ENCODE measurements at places on chromosomes 16 and 17.

- no peak for DNase-seq
Observed at GRCh38 chr16:89044418-89045180, 49.1 kb upstream of the ACSF3 start.

DNA sequence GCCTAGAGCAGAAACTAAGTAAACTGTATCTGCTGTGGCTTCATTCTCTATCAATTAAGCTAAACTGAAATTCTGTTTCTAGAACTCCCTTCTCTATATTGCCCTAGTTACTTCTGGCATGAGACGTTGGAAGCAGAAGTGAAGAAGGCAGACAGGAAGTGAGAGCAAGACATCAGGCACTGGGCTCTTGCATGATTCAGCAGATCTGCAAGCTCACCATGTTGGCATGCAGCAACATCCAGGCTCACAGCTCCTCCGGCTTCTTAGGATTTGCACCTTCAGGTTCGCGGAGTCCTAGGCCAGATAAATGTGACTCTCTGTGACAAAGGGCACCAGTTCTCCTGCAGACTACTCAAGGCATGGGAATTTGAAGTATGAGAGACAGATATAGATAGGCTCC is 148.3 kb downstream of the CDH8 start:
- DNase-seq, result peak; percentile 25

DNA sequence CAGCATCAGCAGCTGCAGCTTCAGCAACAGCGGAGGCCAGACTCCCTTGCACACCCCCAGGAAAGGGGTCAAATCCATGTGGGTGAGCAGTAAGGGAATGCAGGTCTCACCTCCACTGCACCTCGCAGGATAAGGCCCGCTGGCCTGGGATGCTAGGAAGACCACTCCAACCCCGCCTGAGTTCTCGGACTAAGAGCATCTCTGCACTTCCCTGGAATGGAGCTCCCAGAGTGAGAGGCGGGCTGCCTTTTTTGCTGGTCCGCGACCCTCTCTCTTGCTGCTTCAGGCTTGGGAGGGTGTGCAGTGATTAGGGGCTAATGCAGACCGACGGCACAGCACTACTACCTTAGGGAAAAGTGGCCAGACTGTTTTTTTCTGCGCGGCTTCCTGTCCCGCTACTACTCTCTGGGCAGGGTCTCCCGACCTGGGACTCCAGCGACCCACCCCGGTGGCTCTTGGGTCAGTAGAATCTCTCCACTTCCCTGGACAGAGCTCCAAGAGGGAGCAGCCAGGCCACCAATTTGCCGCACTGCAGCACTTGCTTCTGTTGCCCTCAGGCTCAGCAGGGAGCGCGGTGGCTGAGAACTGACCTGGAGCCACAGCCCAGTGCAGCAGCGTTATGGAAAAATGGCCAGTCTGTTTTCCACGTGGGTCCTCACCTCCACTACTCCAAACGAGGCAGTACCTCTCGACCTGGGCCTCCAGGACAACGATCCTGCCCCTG is 480.4 kb downstream of the CDH8 start:
- peak; percentile 29 for DNase-seq

DNA sequence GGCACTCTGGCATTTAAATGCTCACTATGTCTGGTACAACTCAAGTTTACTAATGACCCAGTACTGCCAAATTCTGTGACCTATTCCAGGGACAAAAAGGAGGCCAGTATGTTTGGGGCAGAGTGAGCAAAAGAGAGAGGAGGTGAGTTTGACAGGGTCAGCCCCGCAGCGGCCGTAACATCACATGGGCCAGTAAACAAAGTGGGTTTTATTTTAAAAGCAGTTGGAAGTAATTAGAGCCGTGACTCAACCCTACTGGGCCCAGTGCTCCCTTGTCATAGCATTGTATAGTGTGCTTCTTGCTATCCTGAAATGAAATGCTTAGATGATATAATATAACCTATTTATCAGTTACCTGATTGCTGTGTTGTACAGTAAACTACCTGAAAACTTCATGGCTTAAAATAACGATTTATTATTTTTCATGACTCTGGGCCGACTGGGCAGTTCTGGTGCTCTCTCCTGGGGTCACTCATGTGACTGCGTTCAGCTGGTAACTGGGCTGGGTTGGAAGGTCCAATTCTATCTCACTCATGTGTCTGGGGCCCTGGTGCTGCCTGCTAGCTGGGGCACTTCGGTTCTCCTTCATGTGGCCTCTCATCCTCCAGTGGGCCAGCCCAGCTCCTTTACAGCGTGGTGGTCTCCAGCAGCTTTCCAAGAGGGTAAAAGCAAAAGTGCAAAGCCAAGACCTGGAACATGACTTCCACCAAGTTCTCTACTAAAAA is 27.4 kb downstream of the IQCK start:
- DNase-seq, result no peak

GRCh38 chr16:25372716-25373115 is 115.1 kb upstream of the ZKSCAN2 start:
- DNase-seq, result no peak

DNA sequence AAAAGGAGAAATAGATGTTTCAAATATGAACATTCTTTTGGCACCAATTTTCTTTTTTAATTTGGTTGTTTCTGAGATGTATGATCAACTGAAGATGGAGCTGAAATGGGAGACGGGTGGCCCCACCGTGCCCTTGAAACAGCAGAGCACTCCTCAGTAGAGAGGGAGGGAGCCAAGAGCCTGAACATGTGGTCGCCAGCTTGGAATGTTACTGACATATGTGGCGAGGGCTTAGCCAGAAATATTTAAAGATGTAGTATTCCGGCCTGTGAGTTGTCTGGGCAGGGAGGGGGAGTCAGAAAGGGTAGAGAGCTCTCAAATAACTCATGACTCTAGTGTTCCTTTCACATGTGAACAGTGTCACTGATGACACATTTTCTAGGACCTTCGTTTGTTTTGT is 13.3 kb upstream of the MRC2 start:
- no peak for DNase-seq

- DNase-seq, result peak; percentile 82
Observed at GRCh38 chr16:86029131-86029741, 130.3 kb downstream of the IRF8 start.

DNA sequence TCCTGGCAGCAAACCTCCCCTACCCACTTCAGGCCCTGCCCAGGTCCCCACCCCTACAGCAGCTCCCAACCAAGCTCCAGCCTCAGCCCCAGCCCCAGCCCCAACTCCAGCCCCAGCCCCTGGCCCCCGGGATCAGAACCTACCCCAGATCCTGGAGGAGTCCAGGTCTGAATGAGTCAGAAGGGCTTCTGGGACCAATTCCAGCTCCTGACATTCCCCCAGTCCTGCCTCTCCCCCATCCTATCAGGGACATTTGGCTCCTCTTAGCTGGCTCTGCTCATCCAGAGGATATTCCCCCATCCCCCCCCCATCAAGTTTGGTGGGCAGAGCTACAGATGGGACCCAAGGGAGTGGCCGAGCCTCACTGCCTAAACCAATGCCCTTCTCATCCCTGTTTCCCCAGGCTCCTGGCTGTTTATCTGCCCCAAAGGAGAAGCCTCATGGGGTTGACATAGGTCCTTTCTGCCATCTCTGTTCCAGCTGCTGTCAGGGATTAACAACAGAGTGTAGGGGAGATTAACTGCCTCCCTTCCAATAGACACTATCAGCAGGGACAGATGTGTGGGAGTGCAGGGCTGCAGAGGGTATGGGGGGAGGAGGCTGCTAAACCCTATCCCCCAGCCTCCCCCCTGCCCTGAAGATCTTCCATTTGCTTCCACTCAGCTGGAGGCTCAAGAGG is 16.5 kb downstream of the CNTNAP1 start:
- no peak for DNase-seq

GRCh38 chr16:57479976-57480753 is 6.1 kb downstream of the DOK4 start:
- peak; percentile 85 for DNase-seq

DNA sequence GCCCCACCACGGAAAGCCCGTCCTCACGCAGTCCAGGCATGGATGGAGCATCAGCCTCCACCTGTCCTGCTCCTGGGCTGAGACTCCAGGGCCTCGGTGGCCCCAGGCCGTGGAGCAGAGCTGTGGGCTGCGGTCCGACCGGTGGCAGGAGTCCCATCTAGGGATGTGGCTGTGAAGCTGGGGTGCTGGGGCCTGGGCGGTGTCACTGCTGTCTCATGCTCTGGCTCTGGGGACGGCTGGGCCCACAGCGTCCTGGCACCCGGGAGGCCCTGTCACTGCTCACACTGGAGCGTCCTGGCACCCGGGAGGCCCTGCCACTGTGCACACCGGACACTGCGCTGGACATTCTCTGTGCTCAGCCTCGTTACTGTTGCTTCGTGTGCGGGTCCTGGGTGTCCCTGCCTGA is 8.4 kb downstream of the BAIAP2 start:
- no peak for DNase-seq

GRCh38 chr17:47257651-47258339 is 4.2 kb downstream of the ITGB3 start:
- no peak for DNase-seq

GRCh38 chr17:6506679-6507231 is 49.6 kb downstream of the PITPNM3 start:
- no peak for DNase-seq

DNA sequence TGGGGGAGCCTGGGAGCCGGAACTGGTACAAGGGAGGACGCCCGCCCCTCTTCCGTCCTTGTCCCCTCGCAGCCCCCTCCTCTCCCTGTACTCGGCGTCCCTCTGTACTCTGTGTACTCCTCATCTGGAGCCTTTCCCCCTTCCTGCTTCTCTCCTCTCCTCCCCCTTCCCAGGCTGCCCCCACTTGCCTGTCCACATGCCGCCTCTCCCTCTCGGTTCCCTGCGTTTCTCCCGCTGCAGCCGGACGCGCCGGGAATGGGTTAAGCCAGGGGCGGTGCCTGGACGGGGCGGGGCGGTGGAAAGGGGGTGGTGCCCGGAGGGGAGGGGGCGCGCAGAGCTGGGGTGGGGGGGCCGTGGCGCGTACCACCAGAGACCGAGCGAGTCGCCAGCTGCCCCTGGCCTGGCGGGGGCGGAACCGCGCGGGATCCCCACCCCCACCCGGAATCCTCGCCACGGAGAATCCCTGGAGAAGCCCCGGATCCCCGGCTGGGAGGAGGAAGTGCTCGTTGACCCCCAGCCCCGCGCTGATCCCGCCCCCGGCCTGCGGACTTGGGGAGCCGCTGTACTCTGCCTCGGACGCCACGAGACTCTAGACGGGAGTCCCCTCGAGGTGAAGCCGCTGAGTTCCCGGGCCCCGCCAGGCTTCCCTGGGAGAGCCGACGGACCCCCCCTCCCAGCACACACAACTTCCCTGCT is 22.6 kb downstream of the GJD3 start:
- DNase-seq, result peak; percentile 95

DNA sequence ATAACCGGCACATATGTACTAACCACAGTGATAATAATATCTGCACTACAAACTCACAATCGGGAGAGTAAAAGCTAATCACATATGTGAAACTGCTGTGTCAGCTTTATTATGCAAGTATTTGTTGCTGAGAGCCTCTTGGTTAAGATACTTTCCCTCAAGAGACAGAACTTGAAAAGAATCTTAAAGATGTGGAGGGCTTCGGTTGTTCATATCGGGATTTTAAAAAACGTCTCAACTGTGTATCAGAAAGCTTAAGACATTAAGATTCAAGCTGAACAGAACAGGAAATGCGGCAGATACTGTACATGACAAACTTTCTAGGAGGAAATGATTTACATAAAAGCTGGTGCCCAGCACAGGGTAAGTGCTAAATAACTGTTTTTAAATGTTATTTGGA is 27.5 kb upstream of the HLF start:
- DNase-seq, result no peak

- DNase-seq, result peak; percentile 79
Observed at GRCh38 chr16:30184096-30184890, 891 bp downstream of the CORO1A start.

GRCh38 chr17:46736100-46736499 is 82.4 kb downstream of the WNT3 start:
- DNase-seq, result no peak

GRCh38 chr17:62662855-62663254 is 35.4 kb downstream of the MRC2 start:
- DNase-seq, result no peak

DNA sequence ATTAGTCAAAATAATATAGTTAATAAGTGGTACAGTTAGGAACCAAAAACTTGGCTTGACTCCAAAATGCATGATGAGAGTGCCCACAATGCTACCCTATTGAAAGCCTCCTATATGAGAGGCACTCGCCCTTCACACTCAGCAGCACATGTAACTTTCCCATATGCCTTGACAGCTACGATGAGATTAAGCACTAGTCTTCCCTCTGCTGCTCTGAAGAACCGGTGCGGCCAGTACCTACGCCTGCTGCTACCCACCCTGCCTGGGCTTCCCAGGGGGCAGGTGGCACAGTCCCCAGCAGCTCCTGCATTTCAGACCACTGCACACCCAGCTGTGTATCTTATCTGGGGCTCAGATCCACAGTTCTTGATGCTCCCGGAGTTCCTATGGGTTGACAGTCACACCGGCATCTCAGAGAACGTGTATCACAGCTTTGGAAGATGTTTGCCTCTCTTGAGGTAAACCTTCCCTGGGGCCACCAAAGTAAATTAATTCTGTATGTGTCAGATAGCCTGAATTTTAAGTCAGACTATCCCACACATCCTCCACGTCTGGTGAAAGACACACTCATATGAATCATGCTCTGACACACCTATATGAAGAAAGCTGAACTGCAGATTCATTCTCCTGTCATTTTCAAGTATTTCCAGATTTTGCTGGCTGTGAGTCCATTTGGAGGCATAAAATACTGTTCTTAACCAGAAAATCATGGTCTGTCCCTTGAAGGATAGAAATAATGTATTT is 77.8 kb downstream of the MYH10 start:
- DNase-seq, result no peak

- no peak for DNase-seq
Observed at GRCh38 chr16:35559911-35560636, 2100.7 kb downstream of the TP53TG3F start.

DNA sequence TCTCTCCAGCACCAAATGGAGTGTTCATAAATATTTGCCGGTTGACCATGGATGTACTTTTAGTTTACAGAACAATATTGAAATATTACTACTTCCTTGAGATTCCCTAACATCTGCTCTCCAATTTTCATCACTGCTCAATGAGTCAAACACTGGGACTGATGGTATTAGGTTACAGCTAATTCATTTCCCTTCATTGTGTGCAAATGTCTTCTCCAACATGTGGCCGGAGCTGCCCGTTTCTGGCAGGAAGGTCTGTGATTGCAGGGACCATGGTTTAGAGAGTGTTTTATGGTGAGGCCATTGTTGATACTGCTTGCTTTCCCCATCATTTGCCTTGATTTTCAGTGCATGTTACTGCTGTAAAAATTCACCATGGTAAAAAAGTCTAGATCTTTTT is 209.3 kb downstream of the HS3ST3B1 start:
- DNase-seq, result no peak

- peak; percentile 69 for DNase-seq
Observed at GRCh38 chr16:87570938-87571867, 31.1 kb upstream of the JPH3 start.
